NCI-H774 (cell line): ENCODE measurements at places on chromosomes 1 and 21.

DNA sequence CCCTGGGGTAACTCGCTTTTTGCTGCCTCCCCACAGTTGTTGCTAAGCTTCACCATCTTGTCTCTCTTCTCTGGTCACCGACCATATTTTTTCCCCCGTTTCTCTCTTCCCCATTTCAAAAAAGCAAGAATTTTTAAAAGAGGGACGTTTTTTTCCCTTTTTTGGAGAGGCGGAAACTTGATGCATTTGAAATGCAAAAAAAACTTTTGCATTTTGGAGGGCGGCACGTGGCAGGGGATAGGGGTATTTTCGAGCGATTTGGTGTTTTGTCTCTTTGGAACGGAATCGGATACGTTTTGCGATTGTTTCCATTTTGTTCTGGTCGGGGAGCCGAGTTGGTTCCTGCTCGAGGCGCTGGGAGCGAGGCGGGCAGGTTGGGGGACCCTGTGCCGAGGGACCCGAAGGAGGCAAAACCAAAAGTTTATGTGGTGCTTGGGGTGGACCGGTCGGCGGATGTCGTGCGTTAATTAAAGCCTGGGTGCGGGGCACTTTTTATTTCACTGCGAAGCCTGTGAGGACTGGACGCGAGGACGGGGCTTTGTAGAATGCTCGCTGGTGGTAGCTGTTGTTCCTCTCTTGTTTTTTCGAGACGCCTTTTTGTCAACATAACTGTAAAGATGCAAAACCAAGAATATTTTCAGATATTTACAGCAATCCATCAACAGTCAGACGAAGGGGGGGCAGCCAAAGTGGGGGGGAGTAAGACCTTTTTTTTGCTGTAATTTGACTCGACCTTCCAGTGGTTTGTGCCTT, 884 bp downstream of the H3-3A start:
- DNase-seq: peak; percentile 57

- DNase-seq: no peak
Observed at GRCh38 chr21:41879190-41879998, at the start of gene PRDM15. Gene PRDM15 (minus strand): TSS chr21:41879344. CDS start chr21:41860363, 18,981 bp downstream.

GRCh38 chr1:119635811-119636390, 12.2 kb downstream of the ZNF697 start:
- no peak for DNase-seq

DNA sequence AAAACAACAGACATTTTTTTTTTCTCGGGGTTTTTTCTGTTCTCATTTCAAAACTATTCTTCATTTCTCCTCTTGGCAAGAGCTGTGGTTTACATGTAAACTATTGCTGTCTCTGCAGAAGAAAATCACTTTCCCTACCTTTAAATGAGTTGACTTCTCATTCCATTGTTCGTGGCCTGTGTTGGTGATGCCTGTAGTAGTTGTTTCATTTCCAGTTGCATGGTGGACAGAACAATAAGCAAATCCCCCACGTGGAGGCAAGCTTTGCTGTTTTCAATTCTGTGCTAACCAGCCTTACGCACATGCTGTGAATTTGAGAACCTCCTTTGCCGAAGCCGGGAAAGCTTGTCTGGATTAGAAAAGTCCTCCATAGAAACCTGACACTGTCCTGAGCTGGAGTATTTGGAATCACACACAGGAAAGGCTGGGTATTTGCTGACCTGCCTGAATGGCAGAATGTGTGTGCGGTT, 26.2 kb upstream of the MAP3K7CL start:
- no peak for DNase-seq

DNA sequence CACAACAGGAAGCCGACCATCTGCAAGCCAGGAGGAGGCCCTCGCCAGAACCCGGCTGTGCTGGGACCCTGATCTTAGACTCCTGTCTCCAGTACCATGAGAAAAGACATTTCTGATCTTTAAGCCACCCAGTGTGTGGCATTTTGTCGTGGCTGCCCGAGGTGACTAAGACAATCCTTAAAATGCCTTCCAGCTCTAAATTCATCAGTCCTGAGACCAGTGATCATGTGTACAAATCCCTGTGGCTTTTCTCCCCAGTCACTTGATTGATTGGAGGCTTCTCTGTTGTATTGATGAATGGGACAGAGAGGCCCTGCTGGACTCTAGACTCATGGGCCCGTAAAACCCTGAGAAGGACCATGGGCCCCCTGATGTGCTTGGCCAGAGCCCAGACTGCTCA, 36.1 kb downstream of the B3GALT5 start:
- DNase-seq: no peak
